Activated T-cell treated with anti-CD3 and anti-CD28 coated beads for 1 hour (primary cell): ENCODE measurements at places on chromosomes 11 and 22.

DNA sequence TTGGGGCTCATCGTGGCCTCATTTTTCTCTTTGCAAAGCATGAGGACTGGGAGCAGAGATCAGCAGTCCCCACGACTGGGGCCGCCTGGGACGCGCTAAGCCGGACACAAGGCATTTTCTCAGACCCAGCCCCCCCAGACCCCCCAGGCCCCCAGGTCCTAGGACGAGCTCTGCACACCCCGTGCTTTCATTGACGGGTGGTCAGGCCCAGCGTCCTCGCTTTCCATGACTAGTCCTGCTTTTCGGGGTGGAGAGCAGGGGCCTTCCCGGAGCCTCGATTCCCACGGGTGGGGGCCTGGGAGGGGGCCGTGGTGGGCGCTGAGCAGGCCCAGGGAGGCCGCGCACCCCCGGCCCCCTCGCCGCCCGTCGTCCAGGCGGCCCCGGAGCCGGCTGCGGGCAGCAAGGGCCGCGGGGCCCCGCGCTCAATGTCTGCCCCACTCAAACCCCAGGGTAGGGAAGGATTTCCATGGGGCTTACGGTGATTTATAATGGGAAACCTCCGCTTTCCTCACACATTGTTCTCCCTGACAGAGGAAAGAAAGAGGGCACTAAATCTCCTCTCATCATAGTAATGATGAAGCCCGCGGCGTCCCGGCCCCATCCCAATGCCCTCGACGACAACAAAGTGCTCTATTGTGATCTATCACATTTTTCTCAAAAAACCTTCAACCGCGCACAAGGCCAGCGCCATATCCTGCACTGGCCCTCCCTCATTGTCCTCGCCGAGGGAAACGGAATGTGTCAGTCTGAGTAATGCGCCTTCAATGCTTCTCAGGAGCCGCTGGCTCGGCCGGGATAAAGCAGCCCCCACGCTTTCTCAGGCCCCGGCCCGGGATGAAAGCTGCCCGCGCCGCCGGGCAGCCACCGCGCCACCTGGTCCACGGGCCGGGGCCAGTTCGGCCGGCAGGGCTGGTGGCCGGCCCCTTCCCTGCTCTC is 10.4 kb upstream of the LINC01488 start:
- no peak for DNase-seq

DNA sequence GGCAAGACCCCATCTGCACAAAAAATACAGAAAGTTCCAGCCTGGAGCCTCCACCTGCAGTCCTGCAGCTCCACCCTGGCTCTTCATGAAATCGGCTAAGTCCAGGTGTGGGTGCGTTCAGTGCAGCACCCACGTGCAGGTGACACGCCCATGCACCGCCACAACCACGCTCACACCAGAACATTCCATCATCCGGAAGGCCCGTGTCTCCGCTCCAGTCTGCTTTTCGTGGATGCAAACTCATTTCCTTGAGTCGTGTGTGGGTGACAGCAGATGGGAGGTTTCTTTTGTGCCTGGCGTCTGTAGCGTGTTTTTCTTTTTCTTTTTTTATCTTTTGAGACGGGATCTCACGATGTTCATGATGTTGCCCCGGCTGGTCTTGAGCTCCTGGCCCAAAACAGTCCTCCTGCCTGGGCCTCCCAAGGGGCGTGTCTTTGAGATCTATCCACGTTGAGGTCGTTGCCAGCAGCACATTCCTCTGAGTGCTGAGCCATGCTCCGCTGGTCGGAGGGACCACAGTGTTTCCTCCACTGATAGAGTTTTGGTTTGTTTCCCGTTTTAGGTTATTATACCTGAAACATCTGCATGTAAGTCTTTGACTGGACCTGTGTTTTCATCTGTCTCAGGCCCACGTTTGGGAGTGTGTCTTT is 7.2 kb downstream of the PTDSS2 start:
- DNase-seq = no peak

DNA sequence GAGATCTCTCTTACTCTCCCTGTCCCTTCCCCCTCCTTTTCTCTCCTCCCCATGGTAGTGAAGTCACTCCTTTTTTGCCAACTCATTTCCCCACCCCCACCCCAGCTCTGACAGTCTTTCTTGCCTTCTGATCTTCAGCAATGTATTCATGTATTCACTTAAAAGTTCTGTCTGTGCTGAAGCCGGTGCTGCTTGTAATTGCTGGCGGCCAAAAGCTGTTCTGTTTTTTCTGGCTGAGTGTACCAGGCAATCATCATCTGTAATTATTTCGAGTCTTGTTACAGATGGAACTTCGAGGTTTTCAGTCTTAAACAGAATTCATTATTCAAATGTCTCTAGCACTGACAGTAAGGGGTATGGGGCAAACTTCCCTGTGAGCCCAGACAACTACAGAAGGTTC is 99.5 kb downstream of the SPATA19 start:
- DNase-seq = no peak

DNA sequence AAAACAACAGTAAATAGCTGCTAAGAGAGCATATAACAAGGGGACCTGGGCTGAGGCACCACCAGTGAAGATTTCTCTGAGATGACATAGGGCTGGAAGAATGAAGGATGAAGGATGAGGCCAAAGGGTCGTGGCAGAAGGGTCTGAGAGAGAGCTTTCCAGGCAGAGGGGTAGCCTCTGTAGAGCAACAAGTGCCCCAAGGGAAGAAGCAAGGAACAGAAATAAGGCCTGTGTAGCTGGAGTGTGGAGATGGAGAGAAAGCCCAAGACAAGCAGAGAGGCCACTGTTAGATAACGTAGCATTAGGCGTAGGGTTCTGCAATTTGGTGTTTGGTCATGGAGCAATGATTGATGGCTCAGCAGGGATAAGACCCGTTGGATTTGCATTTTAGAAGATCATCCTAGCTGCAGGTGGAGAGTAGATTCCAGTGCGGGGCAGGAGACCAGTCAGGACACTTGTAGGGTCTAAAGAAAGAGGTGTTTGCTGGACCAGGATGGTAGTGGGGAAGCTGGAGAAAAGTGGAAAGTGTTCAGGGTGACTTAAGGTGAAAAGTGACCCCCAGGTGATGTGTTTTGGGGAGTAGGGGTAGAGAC is 47.6 kb downstream of the EXPH5 start:
- no peak for DNase-seq

DNA sequence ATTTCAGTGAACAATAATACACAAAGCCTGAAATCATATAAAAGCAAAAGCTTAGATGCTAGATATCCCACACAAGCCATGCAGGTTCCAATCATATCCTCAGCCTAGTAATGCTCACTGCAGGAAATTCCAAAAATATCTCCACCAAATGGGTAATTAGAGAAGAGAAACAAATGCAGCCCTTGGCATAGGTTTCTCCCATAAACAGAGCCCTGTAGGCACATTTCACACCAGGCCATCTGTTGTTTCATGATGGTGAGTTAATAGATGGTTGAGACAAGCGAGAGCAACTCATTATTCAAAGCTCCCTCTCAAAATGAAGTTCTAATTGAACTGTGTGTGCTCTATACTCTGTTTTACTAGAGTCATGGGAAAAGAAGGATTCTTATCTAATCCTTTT is 154.6 kb upstream of the TRPC6 start:
- no peak for DNase-seq

- DNase-seq = no peak
Measured at GRCh38 chr11:93295921-93296575, 34.5 kb upstream of the DEUP1 start.

DNA sequence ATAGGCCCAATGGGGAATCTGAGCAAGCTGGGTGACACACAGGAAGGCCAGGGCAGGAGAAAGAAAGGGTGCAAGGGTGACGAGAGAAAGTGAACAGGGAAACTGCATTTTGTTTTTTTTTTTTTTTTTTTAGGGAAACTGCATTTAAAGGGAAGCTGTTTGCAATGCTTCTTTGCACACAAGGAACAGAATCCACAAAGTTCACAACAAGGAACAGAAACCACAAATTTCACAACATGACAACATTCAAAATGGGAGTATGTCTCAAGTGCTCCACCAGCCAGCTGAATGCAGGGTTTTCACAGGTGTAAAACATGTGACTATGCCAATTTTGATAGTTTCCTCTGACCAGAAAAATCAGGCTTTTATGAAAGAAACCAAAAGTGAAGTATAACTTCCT is 6.8 kb upstream of the PLAAT3 start:
- DNase-seq = no peak

GRCh38 chr11:125227151-125227550 is 62.6 kb downstream of the PKNOX2 start:
- no peak for DNase-seq

GRCh38 chr11:38937709-38938108 is 2339.7 kb upstream of the RAG2 start:
- DNase-seq = no peak

GRCh38 chr11:100240025-100240539 is 447.0 kb upstream of the ARHGAP42 start:
- no peak for DNase-seq
